ENCODE measurements at places on chromosomes 3 and 15.

GRCh38 chr3:151320131-151320530 lies 3.5 kb upstream of the GPR87 start:
- no peak for DNase-seq

GRCh38 chr15:83697716-83698115 lies 43.8 kb downstream of the ADAMTSL3 start:
- no peak for DNase-seq

GRCh38 chr3:94159062-94159828 lies 96.4 kb downstream of the NSUN3 start:
- DNase-seq = no peak

GRCh38 chr3:18419232-18419631 lies 5.9 kb downstream of the SATB1 start:
- DNase-seq = no peak

GRCh38 chr3:58164199-58164879 lies 46.4 kb downstream of the DNASE1L3 start:
- DNase-seq = no peak

DNA sequence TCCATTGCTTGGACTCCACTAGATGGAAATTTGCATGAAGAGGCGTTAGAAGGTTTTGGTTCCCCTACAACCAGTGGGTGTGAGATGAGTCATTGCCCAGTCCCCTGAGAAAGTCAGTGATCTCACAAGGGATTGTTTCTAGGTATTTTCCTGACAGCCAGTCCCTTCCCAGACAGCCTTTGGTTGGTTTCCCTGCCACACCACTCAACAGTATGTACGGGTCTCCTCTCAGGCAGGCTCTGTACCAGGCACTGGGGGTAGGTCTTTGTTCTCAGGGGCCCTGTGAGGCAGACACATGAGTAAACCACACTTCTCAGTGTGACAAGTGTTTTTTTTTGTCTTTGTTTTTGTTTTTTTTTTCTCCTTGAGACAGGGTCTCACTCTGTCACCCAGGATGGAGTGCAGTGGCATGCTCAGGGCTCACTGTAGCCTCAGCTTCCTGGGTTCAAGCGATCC lies 4.0 kb downstream of the LAMP3 start:
- no peak for DNase-seq

Measured in 8988T (cell line).